Dorsolateral prefrontal cortex (tissue), 122 donors: ENCODE measurements at places on chromosomes 12 and 14.

DNA sequence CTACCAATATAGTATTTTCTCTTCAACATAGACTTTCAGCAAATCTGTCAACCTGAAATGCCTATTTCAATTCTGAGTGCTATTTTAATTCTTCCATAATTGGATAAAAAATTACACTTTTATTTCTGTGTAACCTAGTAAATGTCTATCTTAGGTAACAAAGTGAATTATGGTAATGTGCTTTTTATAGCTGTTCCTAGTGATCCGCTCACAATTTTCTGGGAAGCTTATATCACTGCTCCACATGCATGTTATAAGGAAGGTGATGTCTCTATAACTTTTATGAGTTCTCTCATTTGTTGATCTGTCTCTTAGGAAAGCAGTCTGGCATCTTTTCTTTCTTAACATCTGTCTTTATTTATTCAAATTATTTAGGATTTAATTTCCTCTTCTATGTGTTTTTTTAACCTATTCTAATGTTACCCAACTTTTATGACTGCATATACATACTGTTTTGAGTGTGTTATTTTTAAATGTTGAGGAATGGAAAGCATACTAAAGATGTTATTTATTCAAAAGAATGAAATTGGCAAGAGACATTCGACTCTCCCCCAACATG is 777.1 kb upstream of the MDGA2 start:
- no peak for DNase-seq

GRCh38 chr12:111798182-111798581 is 31.4 kb downstream of the ALDH2 start:
- DNase-seq, result no peak

DNA sequence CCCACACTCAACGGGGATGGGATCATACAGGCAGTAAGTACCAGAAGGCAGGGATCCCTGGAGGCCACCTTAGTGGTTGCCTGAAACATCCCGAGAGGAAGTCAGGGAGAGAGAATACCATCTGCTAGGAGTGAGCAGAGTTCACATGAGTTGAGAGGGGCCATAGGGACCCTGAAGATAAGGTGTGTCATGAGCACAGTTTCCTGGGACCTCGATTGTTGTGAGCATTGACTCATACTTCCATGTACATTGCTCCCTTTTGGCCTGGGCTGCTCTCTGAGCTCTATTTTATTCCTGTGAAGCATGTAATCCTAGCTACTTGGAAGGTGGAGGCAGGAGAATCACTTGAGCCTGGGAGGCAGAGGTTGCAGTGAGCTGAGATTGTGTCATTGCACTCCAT is 120.5 kb downstream of the TBC1D30 start:
- DNase-seq, result no peak

- no peak for DNase-seq
These were observed 533.3 kb downstream of the LRFN5 start for GRCh38 chr14:42140001-42140400.

DNA sequence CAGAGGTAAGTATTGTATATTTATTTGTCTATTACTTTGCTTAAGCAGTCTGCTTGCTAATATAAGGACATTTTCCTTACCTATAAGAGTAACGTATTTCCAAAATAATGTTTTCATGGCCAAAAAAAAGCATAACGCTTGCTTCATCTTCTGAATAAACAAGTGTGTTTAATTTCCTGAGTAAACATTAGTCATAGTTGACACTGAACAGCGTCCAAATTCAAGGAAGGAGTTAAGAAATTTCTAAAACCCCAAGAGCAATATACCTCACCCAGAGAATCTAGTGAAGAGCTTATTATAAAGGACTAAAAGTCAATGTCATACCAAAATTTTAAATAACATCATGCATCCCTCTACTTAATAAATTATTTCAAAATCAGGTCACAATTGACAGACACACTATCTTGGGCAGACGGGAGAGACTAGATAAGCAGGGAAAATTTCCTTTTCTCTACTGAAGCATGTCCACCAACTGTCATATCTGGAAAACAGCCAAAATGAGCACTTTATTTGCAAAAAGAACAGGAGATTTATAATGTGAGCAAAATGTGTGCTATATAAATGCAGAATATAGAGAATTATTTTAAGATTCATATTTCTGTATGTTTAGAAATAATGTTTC is 25.1 kb downstream of the ANKS1B start:
- no peak for DNase-seq

GRCh38 chr14:55332654-55333570 is 61.7 kb downstream of the FBXO34 start:
- DNase-seq, result no peak

- no peak for DNase-seq
These were observed 23.0 kb downstream of the PDE6H start for GRCh38 chr12:14995583-14996425.

GRCh38 chr12:57216014-57216911 is at the start of gene NXPH4:
Gene NXPH4 (plus strand): TSS chr12:57216794. CDS start chr12:57216970, 176 bp downstream.
- no peak for DNase-seq

GRCh38 chr14:84533791-84534190 is 996.2 kb upstream of the FLRT2 start:
- no peak for DNase-seq
